A549 (cell line): ENCODE measurements at places on chromosomes 16 and 17.
A peak's percentile ranks its signal among the peaks of the same experiment; 100 is the strongest.

DNA sequence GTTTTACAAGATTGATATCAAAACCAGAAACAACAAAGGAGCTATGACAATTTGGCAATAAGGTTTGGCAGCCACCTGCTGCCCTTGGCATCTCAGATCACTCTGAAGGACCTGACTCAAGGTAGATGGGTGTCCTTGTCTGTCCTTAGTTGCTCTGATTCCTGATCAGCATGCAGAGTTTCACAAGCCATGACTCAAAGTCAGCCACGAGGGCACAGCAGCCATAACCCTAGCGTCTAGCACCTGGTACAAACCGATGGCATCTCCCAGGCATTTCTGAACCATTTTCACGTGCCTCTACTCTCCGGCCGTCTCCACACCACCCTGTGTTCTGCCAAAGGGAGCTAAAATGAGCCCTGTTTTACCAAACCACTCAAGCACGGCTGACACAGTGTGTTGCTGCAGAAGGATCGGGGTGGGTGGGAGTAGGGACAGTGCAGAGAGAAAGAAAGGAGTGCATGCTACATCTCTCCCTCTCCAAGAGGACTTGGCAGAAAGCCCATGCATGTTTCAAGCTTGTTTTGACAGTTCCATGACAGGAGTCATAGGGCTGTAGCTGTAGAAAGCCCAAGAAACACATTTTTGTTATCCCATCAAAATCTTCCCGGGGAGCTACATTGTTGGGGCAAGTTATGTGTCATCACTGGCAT is 297.3 kb downstream of the ABCC12 start:
- DNase-seq = no peak

- no peak for DNase-seq
Measured at GRCh38 chr17:66392783-66393437, 90.5 kb downstream of the PRKCA start.

GRCh38 chr17:37191219-37191618 is 184.6 kb upstream of the C17orf78 start:
- DNase-seq = no peak

GRCh38 chr16:84898447-84898846 is 78.7 kb downstream of the CRISPLD2 start:
- DNase-seq = no peak

- no peak for DNase-seq
Measured at GRCh38 chr17:67109111-67109510, 64.8 kb downstream of the CACNG1 start.

GRCh38 chr17:2235265-2235664 is 68.3 kb downstream of the SMG6 start:
- no peak for DNase-seq

- no peak for DNase-seq
Measured at GRCh38 chr16:67529582-67530012, 968 bp downstream of the RIPOR1 start.

GRCh38 chr17:77321649-77322513 is 181.1 kb downstream of the SEC14L1 start:
- no peak for DNase-seq

- DNase-seq = no peak
Measured at GRCh38 chr17:67615011-67615561, 102.7 kb upstream of the NOL11 start.

GRCh38 chr16:70750893-70751467 is 50.0 kb downstream of the VAC14 start:
- DNase-seq = no peak

GRCh38 chr16:86732621-86733295 is 154.4 kb downstream of the FOXL1 start:
- DNase-seq = no peak

GRCh38 chr16:7303660-7304200 is 28.9 kb upstream of the RBFOX1 start:
- no peak for DNase-seq

DNA sequence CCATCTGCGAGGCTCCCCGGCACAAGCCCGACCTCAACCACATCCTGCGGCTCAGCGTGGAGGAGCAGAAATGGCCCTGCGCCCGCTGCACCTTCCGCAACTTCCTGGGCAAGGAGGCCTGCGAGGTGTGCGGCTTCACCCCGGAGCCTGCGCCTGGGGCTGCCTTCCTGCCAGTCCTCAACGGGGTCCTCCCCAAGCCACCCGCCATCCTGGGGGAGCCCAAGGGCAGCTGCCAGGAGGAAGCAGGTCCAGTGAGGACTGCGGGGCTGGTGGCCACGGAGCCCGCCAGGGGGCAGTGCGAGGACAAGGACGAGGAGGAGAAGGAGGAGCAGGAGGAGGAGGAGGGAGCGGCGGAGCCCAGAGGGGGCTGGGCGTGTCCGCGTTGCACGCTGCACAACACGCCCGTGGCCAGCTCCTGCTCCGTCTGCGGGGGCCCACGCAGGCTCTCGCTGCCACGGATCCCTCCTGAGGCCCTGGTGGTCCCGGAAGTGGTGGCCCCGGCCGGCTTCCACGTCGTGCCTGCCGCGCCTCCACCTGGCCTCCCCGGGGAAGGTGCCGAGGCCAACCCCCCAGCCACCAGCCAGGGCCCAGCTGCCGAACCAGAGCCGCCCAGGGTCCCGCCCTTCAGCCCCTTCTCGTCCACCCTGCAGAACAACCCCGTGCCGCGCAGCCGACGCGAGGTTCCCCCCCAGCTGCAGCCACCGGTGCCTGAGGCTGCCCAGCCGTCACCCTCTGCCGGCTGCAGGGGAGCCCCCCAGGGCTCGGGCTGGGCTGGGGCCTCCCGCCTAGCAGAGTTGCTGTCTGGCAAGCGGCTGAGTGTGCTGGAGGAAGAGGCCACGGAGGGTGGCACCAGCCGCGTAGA is 13.1 kb upstream of the PRR35 start:
- peak; percentile 71 for DNase-seq

DNA sequence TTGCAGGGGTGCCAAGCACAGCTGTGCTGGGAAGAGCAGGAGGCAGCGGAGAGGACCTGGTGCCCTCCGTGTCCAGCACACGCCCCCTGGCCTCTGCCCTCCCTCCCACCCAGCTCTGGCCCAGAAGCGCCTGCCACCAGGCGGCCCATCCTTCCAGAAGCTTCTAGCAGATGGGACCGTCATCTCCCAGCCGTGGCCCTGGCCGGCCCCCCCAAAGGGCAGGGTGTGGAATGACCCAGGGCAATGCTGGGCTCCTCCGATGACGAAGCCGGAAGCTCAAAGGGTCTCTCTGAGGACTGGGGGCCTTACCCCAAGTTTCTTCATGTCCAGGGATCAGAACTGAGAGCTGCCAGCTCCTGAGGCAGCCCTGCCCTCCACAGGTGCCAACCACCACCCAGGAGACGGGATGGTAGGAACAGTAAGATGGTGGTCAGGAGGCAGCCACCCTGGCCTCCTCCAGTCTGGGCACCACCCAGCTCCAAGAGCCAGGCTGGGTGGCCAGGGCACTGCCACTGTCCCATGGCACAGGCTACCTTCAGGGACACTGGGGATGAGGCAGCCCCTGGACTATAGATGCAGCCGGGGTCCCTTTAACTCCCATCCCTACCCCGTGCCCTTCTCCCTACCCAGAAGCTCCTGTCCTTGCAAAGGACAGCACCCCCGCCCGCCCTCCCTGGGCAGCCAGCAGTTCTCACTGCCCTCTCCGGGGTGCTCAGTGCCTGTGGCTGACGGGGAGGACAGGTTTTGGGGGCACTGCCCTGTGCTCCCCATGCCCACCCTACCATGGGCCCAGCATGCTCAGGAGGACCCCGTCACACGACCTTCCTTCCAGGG is 6.5 kb upstream of the CDH15 start:
- DNase-seq = no peak

DNA sequence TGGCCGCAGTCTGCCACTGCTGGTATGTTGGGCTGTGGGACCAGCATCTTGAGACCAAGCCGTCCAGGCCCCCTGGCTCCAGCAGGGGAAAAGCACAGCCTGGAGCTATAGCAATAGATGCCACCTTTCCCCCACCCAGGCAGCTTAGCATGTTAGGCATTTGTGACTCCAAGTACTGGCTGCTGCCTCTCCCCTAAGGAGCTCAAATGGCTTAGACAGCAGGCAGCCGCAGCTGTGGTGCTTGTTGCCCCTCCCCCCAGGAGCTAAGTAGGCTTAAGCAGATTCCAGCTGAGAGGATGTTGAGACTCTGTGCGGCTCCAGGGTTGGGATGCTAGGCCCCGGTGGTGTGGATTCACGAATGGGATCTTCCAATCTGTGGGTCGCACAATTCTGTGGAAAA is 88.8 kb upstream of the ANKFN1 start:
- no peak for DNase-seq

- DNase-seq = no peak
Measured at GRCh38 chr16:81277541-81278080, 37.2 kb upstream of the GAN start.
